ENCODE measurements at places on chromosomes 2 and 18.

- peaks cover 21% of the 10 kb centered on the region for H3K4me1 ChIP-seq
- no peaks in the 10 kb centered on the region for H3K27me3 ChIP-seq
- no peak overlapping the region for H3K27ac ChIP-seq
- peaks cover 38% of the 10 kb centered on the region for H3K36me3 ChIP-seq
These were observed 8.1 kb downstream of the MRPS5 start for GRCh38 chr2:95113464-95113863.

- H3K4me3 ChIP-seq, result no peak overlapping the region
- no peak overlapping the region for H3K27ac ChIP-seq
- no peaks in the 10 kb centered on the region for H3K36me3 ChIP-seq
These were observed 126.6 kb downstream of the EN1 start for GRCh38 chr2:118720866-118721265.

DNA sequence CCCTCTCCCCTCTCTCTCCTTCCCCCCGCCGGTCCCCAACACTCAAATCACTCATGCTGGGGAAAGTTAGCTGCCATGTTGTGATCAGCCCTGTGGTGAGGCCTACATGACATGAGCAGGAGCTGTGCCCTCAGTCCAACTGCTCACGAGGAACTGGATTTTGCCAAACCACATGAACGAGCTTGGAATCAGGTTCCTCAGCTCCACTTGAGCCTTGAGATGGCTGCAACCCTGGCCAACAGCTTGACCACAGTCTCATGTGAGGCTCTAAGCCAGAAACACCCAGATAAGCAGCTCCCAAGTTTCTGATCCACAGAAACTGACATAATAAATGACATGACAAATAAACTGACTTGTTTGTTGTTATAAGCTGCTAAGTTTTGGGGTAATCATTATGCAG is 38.4 kb downstream of the ARL4C start:
- H3K4me1 ChIP-seq, result peaks cover 65% of the 10 kb centered on the region
- no peak overlapping the region for H3K27ac ChIP-seq
- no peaks in the 10 kb centered on the region for H3K27me3 ChIP-seq
- H3K36me3 ChIP-seq, result peaks cover 11% of the 10 kb centered on the region
- no peak overlapping the region for H3K4me3 ChIP-seq

GRCh38 chr2:30230497-30231211 is 680 bp upstream of the LBH start:
- peaks cover 17% of the 10 kb centered on the region for H3K36me3 ChIP-seq
- peaks cover 63% of the 10 kb centered on the region for H3K4me1 ChIP-seq
- H3K4me3 ChIP-seq, result peak overlapping the region; percentile 76
- H3K27me3 ChIP-seq, result no peaks in the 10 kb centered on the region

- H3K4me3 ChIP-seq, result no peak overlapping the region
- H3K36me3 ChIP-seq, result peaks cover 17% of the 10 kb centered on the region
- peaks cover 3% of the 10 kb centered on the region for H3K4me1 ChIP-seq
- H3K27me3 ChIP-seq, result no peaks in the 10 kb centered on the region
- DNase-seq, result no peak
These were observed 539.0 kb downstream of the ARHGAP15 start for GRCh38 chr2:143668234-143668633.

DNA sequence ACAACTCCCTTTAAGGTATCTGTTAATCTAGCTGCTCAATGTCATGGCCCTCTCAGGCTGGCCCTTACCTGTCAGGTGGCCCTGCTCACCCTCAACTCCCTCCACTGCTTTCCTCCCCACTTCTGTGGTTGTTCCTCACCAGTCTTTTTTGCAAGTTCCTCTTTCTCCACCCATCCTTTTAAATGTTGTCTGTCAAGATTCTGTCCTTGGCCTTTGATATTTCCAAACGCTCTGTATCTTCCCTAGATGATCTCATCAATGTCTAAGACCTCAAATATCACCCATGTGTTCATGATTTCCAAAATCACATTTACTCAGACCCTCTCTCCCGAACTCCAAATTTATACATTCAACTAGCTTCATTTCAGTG is 3.5 kb downstream of the PTPN2 start:
- H3K36me3 ChIP-seq, result peaks cover 9% of the 10 kb centered on the region
- H3K27ac ChIP-seq, result peak overlapping the region; percentile 40
- peaks cover 63% of the 10 kb centered on the region for H3K4me1 ChIP-seq
- no peak for DNase-seq

- H3K36me3 ChIP-seq, result peaks cover 6% of the 10 kb centered on the region
- peak; percentile 87 for DNase-seq
- no peaks in the 10 kb centered on the region for H3K27me3 ChIP-seq
- peak overlapping the region; percentile 72 for H3K4me3 ChIP-seq
- H3K27ac ChIP-seq, result peak overlapping the region; percentile 97
These were observed 7.7 kb downstream of the LPIN1 start for GRCh38 chr2:11753886-11754699.

DNA sequence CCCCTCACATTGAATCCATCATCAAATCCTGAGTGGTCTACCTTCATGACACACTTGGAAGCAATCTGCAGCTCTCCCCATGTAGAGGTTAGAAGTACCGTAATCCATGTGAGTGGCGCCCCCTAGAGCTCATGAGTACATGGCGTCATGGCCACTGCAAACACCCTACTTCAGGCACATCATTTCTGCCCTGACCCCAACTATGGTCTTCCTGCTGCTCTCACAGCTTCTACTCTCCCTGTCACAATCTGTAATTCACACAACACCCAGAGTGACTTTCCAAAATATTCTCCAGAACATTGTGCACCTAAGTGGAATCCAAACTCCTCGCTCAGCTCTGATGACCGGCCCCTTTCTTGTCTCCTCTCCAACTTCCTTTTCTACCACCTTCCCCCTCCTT is 141.9 kb downstream of the ANKRD44 start:
- DNase-seq, result peak; percentile 84
- peaks cover 4% of the 10 kb centered on the region for H3K36me3 ChIP-seq

DNA sequence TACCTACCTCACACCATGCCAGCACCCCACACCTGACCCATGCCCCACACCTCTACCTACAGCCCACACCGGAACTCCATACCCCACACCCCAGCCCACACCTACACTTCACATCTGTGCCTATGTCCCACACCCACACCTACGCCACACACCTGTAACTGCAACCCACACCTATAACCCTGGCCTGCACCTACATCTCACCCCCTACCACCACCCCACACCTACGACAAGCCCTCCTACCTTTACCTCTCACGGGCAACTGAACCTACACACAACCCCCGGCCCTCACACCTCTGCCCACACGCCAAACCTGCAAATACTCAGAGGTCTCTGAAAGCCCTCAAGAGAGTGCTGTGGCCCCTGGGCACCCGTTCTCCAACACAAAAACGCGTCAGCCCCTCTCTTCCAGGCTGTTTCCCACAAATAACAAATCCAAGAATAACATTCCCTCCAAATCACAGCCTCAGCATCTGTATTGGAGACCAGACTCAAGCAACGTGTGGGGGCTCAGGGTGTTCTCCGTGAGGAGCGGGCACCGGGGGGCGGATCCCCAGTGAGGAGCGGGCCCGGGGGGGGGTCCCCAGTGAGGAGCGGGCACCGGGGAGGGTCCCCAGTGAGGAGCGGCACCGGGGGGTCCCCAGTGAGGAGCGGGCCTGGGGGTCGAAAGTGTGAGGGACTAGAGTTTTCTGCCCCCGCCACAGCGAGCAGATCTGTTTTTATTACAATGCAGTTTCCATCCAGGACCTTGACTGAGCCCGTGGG is 33.4 kb downstream of the SLC66A2 start:
- peak; percentile 7 for DNase-seq
- no peak overlapping the region for H3K27ac ChIP-seq

DNA sequence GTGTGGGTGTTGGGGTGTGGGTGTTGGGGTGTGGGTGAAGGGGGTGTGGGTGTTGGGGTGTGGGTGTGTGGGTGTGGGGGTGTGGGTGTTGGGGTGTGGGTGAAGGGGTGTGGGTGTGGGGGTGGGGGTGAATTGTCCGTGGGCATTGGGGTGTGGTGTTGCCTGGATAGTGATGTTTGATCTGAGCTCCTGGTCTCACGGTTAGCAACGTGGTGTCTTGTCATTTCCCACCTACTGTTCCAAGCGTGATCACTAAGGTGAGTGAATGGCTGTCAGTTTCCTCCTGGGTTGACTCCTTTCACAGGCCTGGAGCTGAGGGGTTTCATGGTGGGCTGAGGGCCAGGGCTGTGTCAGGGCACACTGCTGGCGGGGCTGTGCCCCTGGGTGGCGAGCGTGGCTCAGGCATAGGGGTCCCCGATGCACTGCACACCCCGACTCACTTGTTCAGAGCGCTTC is 27.2 kb downstream of the RTP5 start:
- no peak overlapping the region for H3K4me3 ChIP-seq
- H3K27ac ChIP-seq, result peak overlapping the region; percentile 38
- no peak for DNase-seq
- H3K4me1 ChIP-seq, result peaks cover 4% of the 10 kb centered on the region

DNA sequence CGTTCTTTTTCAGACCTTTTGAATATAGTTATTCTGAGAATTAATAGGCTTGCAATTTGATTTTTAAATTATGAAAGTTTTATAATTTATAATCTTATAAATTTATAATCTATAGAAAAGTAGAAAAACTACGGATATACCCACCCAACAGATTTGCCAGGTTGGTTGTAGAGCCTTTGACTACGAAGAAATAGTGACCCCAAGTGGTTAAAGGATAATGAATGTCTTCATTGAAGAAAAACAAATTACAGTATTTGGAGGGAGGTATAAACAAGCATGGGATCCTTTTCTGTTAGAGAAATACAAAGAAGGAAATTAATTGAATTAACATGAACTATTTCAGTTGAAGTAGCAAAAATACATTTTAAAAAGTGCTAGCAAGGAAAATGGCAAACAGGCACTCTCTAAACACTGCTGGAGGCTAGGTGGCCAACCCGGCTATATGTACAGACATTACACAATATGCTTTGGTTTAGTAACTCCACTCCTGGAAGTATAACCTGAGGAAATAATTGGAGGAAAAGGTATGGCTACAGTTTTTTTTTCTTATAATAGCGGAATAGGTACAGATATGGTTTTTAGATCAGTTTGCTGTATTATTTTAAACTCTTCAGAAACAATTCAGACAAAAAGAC is 110.9 kb downstream of the MIB1 start:
- H3K4me3 ChIP-seq, result no peak overlapping the region
- DNase-seq, result no peak
- peaks cover 6% of the 10 kb centered on the region for H3K4me1 ChIP-seq
- H3K36me3 ChIP-seq, result peaks cover 9% of the 10 kb centered on the region
- H3K27ac ChIP-seq, result no peak overlapping the region
- no peaks in the 10 kb centered on the region for H3K27me3 ChIP-seq

DNA sequence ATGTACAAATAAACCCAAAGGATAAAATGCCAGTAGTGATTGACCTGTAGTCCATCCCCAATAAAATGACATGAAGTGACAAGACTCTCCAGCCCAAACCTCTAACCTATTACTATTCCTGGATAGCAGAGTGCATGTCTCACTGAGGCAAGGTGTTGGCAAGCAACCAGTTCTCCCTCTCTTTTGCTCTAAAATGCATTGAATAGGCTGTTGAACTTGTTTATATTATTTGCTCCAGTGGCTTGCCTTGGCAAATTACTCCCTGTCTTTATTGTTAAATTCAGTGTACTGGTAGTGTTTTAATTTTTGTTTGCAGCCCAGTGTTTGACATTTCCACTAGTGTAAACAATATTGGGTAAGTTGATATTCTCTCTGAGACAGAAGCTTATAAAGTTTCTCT is 70.5 kb downstream of the CSRNP3 start:
- H3K27ac ChIP-seq, result no peak overlapping the region
- no peaks in the 10 kb centered on the region for H3K27me3 ChIP-seq
- no peaks in the 10 kb centered on the region for H3K36me3 ChIP-seq
- DNase-seq, result no peak

GRCh38 chr2:23594460-23594825 is 209.5 kb downstream of the KLHL29 start:
- no peaks in the 10 kb centered on the region for H3K27me3 ChIP-seq
- no peak for DNase-seq
- no peaks in the 10 kb centered on the region for H3K36me3 ChIP-seq
- H3K27ac ChIP-seq, result no peak overlapping the region
- no peak overlapping the region for H3K4me3 ChIP-seq

- H3K4me1 ChIP-seq, result peaks cover 1% of the 10 kb centered on the region
- DNase-seq, result no peak
- H3K36me3 ChIP-seq, result no peaks in the 10 kb centered on the region
- H3K4me3 ChIP-seq, result no peak overlapping the region
These were observed 90.4 kb downstream of the CERKL start for GRCh38 chr2:181566334-181567032.

GRCh38 chr2:28271231-28271918 is 121.3 kb upstream of the FOSL2 start:
- H3K4me1 ChIP-seq, result peaks cover 48% of the 10 kb centered on the region
- no peak for DNase-seq
- H3K4me3 ChIP-seq, result no peak overlapping the region
- no peaks in the 10 kb centered on the region for H3K27me3 ChIP-seq
